HuH-7.5 (cell line): ENCODE measurements at places on chromosomes 1 and 21.
A peak's percentile ranks its signal among the peaks of the same experiment; 100 is the strongest.

- no peak for DNase-seq
These were observed 9.0 kb downstream of the TRIM67 start for GRCh38 chr1:231170875-231171274.

DNA sequence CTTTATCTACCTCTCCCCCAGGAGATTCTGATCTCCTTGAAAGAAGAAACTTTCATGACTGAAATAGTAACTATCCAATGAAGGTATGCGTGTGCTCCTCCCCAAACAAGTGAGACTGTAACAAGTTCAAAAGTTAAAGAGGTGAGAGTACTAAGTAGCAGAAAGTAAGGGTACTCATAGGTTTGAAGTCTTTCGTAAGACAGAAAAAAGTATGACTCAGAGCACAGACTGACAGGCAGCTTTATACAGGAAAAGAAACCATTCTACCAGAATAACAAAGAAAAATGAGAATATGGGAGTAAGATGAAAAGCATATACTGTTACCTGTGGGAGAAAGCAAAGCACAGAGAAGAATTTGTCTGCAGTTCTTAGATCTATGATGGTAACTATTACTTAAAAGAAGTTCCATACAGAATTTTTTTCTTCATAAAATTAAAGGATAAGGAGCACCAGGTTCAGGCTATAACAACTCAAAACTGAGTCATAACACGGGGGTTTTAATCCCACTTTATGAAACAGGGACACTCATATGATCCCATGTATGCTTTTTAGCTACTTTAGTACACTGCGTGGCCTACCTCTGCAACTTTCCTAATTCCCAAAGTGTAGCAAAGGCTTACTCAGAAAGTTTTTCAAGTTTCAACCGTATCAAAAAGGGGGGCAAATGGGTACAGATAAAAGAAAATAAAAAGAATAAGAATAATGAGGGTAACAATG lies 52.0 kb downstream of the FOXJ3 start:
- DNase-seq, result no peak

- DNase-seq, result no peak
These were observed 153.8 kb downstream of the NTNG1 start for GRCh38 chr1:107294686-107295085.

- DNase-seq, result no peak
These were observed 51.9 kb upstream of the SYNC start for GRCh38 chr1:32754317-32755097.

GRCh38 chr1:156386949-156387869 lies 18.2 kb downstream of the RHBG start:
- no peak for DNase-seq

DNA sequence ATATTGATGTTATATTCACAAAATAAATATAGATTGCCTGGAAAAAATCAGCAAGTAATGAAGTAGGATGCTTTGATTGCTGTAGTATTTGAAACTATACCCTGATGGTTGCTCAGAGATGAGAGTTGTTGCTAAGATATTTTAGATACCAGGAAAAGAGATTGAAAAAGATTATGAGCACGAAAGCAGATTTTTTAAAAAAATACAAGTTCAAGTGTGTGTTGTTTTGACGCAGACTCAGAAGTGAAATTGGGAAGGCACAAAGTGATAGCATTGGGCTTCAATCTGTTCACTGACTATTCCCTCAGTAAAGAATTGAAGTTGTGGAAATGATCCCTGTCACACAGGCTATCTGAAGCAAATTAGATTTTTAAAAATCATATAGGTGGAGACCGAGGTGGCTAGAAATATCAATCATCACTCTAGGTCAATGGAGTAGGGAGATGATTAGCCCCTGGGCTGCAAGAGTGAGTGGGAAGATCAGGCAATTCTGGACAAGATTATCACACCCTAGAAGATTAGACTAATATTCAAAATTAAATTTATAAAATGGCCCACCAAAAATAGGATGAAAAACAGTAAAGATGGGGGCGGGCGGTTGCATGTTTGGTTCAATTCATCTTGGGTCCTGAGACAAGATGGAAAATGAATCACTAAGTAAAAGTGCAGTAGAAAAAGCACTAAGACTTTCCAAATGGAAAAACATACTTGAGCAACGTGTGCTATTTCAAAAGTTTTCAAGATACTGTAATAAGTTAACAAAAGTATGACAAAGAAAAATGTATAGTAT lies 41.5 kb upstream of the LRRC8D start:
- DNase-seq, result no peak

DNA sequence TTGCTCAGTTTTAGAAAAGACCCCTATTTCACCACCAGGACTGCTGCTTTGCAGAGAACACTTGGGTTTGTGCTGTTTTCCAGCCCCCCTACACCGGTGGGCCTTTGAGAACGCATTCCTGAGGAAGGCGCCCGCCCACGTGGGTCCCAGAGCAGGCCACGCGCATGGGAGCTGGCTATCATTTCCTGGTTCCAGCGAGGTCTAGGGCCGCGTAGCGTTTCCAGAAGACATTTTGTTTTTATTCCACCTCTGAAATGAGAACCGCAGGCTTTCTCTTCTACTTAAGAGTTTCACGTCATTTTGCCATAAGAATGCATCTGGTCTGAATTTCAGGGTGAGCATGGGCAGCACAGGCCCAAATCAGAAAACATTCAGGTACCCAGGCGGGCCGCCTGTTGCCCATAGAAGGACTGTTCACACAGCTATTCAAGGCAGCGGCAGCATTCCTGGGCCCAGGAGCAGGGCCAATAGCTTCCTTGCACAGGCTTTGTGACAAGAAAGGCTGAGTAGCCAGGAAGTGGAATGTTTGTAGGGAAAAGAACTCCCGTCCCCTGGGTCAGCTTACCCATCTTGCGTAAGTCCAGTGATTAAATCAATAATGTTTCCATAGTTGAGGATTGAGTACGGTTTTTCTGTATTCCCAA lies 1.4 kb upstream of the KLHL21 start:
- DNase-seq, result peak; percentile 79

DNA sequence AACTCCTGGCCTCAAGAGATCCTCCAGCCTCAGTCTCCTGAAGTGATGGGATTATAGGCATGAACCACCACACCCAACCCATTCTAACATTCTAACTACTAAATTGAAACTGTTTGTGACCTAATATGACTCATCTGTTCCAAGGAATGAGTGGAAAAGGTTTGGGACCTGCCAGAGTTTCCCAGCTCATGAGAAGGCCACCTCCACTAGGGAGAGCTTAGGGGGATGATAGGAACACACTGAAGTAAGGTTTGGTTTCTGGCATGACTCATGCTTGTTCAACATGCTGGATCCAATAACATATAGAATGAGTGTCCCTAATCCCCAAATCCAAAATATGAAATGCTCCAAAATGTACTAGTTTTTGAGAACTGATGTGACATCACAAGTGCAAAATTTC lies 18.9 kb upstream of the SCAF4 start:
- DNase-seq, result no peak

DNA sequence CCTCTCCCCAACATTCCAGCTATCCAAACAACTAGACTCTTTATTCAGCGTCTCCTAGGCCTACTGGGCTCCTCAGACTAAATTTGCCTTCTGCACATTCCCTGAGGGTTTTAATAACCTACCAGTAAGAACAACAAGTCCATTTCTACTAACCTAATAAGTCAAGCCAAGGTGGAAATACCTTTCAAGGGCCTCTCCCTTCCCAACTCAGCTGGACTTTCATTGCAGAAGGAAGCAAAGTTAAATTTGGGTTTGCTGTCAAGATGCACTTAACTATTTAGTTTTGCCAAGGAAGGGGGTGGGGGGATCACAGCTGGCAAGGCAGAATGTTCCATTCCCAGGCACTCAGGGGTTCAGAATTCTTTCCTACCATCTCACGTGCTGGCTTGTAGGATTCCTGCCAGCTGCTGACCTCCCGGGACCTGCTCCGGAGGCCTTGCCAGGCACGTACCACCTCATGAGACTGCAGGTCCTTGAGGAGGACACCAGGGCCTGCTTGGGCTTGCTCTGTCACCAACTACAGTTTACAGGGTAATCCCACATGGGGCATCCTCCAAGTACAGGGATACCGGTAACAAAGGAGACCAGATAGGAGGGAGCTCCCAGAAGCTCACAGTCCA lies 29.8 kb downstream of the SLC30A1 start:
- DNase-seq, result no peak

DNA sequence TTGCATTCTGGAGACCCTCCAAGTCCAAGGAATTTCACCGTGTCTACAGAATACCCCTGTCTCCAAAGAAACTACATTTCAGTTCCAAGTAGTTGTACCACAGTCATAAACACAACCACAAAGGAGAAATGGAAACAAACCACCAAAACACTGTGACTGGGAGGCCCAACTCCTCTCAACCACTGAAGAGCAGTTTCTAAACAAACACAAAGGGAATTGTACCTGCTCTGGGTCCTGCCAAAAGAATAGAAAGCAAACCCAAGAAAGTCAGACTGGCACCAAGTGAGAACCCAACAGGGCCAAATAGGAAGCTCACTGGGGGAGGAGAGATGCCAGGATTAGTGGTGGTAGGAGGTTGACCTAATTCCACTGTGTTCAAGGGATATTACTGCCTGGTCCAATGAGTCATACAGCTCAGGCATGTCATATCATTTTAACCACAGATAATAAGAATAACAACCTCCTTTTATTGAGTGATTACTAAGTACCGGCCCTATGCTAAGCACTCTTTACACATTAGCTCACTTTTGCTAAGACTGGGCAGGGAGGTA lies 123.9 kb upstream of the PPP2R5A start:
- DNase-seq, result no peak

DNA sequence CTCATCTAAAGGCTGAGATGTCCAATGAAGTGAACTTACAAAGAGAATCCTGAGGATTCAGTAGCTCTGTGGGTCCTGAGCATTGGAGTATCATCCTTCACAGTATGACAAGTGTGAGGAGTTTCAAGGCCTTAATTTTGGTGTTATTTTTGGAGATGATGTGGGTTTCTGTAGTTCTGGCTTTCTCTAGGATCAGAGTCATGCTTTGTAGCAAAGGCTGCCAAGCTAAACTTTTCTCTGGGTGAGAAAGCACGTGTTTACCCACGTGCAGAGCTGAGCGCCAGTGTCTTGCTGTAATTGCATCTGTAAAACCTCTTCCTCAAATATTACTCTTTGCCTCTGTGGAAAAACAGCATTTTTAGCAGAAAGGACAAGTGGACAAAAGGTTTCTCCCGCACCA lies 387.8 kb upstream of the LYPLAL1 start:
- no peak for DNase-seq

DNA sequence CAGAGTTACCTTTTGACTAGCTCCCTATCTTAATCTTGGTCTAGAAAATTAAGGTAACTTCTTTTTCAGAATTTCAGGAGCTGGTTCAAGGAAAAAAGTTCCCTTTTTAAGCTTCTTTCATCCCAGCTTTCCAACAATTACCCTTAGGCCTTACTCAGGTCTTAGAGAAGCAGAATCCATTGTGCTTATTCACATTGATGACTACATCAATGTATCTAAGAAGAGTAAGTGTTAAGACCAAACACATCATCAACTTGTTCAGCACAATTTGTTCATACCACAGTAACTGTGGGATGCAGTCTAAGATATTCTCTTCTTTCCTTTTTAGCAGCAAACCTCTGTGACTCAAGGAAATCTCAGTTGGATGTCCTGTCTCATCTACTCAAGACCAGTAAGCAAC lies 4.1 kb downstream of the MRPL9 start:
- no peak for DNase-seq

- peak; percentile 40 for DNase-seq
These were observed 161.4 kb downstream of the SLC35F3 start for GRCh38 chr1:234065794-234066447.

DNA sequence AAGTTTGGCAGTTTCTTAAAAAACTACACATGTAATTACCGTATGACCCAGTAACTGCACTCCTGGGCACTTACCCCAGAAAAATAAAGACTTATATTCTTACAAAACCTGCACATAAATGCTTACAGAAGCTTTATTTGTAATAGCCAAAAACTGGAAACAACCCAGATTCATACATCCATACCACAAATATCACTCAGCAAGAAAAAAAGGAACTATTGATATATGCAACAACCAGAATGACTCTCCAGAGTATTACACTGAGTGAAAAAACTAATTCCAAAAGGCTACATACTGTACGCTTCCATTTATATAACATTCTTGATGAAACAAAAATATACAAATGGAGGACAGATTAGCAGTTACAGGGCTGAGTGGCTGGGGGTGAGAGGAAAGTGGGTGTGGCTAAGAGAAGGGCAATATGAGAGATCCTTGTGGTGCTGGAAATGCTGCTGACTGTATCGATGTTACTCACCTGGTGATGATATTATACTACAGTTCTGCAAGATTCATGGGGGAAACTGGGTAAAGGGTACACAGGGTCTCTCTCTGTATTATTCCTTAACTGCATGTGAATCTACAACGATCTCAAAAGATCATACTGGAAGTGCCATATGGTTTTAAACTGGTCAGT lies 96.0 kb upstream of the GNG4 start:
- DNase-seq, result no peak

- DNase-seq, result no peak
These were observed 11.5 kb upstream of the SLC2A1 start for GRCh38 chr1:42970143-42970542.

GRCh38 chr1:88509379-88509778 lies 174.7 kb upstream of the PKN2 start:
- no peak for DNase-seq

DNA sequence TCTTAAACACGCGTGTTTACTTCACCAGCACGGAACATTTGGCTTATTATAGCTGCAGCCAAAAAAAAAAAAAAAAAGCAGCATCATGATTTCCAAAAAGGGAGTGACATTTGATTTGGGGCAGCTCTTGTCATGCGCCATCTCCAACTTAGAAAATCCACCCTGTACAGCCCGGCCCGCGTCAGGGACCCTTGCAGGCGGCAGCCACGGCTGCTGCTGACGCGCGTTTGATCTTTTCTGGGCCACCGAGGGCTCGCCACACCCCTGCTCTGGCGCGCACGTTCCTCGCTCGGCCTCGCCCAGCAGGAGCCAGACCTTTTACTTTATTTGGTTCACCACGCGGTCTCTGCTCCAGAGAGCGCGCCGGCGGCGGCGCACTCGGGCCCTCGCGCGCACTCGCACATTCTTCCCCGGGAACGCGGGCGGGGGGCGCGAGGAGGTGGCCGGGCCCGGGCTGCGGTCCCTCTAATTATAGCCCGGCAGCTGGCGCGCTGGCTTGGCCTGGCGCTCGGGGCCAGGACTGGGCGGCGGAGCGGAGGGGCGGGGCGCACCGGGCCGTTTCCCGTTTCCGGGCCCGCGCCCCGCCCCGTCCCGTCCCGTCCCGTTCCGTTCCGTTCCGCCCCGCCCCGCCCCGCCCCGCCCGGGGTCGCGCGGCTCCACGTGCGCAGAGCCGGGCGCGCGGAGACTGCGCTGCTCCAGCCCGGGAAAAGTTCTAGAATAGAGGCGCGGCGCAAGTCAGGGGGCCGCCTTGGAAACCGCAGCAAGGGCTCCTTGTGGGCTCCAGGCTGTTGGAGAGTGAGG lies 10.2 kb downstream of the IRF2BP2 start:
- DNase-seq, result peak; percentile 67

DNA sequence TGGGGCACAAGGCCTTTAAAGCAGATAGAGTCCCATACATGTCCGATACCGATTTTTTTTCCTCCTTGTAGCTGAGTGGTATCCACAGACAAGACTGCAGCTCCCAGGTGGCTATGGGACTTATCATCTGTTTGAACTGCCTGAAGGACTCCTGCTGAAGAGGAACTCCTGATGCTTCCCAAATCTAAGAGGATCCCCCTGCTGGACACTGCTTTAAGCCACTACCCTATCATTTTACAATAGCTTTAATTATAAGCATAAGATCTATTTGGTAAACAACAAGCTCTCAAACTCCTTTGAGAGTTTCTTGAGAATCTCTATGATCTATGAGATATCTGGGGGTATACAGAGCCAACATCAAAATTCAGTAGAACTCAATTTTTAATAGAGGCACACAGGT lies 11.7 kb downstream of the NDC1 start:
- DNase-seq, result no peak
